Stimulated activated CD8-positive, alpha-beta memory T cell treated with anti-CD3 and anti-CD28 coated beads, Interleukin-4, amount 100 ng/mL, for 1 hour (primary cell): ENCODE measurements at places on chromosomes 3 and 15.

DNA sequence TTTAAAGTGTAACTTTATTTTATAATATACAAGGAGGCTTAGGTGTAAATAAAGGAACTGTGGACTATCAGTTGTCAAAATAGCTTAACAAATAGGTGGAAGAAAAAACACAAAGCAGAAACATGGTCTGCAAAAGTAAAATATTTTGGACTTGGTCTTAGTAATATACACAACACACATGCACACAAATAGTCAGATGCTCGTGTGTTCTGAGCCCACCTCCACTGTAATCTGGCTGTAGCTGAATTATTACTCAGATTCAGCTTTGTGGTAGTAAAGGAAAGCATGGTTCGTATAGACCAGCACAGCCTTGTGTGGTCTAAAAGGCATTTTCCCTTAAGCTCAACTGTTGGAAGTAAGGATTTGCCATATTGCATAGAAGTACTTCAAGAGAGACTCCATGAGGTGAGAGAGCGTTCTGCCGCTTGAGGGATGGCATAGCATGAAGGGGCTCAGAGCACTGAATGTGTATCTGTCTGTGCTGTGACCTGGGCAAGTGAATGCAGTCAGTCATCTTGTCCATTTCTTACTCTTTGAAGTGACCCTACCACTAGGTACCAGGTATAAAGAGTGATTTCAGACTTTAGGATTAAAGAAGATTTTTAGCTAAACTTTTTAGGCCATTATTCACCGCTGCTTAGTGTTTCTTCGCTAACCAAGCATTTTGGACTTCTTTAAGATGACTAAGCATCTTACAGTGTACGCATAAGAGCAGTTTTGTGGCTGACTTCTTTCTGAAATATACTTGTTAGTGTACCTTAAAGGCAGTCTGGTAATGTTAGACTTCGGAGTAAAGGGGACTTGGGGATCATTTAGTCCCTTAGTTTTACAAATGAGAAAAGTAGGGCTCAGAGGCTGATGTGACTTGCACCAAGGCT is 15.2 kb downstream of the TPM1 start:
- no peak for DNase-seq

DNA sequence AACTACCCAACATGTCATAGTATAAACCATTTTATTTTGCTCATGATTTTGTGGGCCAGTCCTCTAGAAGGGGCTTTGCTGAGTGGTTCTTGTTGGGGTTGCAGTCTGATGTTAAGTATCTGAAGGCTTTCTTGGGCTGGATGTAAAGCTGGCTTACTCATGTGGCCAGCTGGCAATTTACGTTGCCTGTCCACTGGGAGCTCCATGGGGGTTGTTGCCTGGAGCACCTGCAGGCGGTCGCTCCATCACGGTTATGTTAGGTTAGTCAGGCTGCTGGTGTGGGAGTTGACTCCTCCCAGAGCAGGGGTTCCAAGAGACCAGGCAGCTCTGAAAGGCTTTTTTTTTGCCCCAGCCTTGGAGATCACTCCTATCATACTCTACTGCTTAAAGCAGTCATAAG is 98.1 kb downstream of the NR1D2 start:
- no peak for DNase-seq

DNA sequence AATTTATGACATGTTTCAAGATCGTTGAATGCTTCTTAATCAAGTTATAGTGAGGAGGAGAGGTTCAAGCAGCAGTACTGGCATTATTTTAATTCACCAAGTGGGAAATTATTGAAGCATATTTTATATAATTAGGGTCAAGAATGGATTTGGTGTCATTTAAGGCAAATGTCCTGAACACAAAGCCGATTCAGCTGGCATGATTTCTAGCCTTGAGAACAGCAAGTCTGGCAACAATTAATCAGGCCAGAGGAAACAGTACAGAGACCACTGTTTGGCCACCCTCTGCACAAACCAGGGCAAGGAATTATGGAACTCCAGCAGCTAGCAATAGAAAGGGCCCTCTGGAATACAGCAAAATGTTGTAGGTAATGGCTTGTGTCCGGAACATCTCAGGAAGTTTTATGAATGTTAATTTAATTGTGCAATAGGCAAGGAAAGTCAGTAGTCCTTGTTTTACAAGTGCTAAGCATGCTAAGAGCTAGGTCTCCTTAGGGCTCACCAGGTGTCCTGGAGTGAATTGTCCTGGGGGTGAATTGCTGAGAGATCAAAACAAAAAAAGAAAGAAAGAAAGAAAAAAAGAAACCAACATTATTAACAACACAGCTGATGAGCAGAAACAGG is 38.7 kb upstream of the SNRK start:
- DNase-seq = no peak

- DNase-seq = no peak
Measured at GRCh38 chr3:46412786-46413298, 5.8 kb downstream of the CCRL2 start.

DNA sequence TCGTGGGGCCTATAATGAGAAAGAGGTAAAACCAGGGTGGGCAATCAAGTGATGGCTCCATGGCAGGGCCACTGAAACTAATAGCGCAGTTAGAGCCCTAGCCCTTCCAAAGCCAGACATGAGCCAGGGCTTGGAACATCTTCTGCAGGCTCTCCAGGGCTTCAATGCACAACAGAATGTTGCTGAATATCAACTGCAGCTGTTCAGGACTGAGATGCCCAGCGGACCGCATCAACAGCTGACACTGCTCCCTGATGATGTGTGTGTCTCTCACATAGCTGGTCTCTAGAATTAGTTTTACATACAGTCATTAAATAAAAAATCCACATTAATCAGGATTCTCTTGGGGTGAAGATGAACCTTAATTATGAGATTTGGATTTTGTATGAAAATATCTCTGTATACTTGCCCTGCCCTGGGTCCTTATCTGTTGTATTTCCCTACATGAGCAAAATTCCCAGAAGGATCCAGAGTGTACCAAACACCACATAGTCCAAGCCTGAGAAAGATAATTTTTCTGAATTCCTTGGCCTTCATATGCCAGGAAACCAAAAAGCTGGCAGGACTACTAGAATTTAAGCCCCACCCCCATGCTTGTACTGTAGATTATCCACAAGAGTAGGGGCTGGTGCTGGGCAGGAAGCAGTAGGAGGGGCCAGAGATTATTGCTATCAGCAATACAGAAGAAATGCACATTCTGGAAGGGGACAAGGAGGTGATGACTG is 7.7 kb upstream of the GOLGB1 start:
- no peak for DNase-seq

DNA sequence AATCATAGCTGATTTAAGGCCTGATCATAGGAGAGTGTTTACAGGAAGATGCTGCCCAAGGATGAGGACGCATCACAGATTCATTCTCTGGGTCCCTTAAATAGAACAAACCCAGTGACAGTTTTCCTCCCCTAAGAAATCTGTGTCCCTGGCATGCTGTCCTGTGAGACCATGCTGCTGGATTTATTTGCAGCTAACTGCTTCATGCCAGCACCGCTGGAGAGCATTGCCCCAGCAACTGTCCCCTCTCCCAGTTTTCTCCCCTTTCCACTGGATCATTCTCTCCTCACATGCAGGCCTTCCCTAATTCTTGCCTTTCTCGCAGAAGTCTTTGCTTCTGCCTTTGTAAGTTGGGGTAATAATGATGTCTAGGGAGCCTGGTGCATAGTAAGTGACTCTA is 29.3 kb upstream of the DCP1A start:
- no peak for DNase-seq
